Common myeloid progenitor, CD34-positive (primary cell): ENCODE measurements at places on chromosomes 2 and 18.

GRCh38 chr2:86661333-86661732 lies 37.7 kb upstream of the RNF103 start:
- DNase-seq = peak; percentile 12

DNA sequence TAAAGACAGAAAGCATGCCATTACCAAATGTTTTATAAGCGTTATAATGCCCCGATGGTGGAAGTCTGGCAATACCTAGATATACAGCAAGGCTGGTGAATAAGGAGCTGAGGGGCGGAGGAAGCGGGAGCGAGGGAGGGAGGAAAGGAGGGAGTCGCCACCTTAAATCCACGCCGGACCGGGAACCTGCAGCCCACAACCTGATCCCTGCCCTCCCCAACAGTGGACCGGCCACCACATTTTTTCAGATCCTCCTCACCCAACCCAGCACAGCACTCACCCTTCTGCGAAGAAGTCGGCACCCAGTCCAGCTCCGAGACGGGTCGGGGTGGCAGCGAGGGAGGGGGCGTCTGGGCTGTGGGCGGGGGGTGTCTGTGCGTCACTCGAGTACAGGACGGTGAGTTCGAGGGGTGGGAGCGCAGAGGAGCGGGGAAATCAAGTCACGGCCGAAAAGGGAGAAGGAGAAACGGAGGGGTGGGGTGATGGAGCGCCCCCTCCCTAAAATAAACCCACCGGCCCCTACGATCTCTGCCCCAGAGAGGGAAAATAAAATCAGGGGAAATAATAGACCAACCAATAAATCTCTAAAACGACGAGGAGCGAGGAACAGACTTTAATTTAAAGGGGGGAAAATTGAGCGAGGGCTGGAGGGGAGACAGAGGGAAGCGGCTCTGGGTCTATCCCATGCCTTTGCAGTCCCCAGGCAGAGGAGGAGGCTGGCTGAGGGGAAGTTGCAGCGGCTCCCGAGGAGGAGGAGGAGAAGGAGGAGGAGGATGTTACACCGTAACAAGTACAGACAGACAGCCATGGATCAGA lies 96.5 kb upstream of the SERTAD2 start:
- DNase-seq = peak; percentile 54

GRCh38 chr2:162266460-162266760 lies 23.2 kb upstream of the FAP start:
- DNase-seq = no peak

DNA sequence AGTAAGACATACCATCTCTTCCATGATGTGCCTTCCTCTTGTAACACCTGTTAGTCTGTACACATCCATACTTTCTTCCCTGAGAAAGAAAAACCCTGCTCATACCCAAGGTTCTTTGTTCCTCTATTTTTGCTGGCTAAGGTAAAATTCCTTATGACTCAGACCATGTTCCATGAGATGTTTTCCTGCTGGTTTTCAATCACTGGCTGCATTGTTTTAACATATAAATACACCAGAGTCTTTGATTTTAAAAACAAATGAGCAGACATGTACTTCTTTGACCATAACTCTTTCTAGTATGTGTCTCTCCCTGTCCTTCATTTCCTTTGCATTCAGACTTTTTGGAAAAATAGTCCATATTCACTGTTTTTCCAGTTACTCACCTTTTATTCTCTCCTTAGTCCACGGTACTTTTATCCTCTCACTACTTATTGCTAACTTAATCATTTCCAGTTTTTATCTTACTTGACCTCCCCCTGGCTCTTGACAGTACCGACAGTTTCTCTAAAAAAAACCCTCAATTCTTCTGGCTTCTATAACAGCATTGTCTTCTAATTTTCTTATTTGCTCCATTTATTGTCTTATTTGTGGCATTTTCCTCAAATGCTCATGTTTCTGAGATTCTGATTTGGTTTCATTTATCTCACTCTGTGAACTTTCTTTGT lies 4.3 kb downstream of the VAPA start:
- DNase-seq = no peak

DNA sequence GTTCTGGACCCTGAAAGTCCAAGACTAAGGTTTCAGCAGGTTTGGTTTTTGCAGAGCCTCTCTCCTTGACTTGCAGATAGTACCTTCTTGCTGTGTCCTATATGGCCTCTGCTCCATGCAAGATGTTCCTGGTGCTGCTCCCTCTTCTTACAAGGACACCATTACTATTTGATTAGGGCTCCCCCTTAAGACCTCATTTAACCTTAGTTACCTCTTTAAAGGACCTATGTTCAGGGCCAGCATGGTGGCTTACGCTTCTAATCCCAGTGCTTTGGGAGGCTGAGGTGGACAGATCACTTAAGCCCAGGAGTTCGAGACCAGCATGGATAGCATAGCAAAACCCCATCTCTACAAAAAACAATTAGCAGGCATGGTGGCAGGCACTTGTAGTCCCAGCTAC lies 179.0 kb downstream of the SLC39A10 start:
- no peak for DNase-seq

- no peak for DNase-seq
Observed at GRCh38 chr18:75538727-75539126, 111.2 kb upstream of the SMIM21 start.
